Right atrium auricular region (tissue), 2 donors: ENCODE measurements at places on chromosomes 5 and 9.

DNA sequence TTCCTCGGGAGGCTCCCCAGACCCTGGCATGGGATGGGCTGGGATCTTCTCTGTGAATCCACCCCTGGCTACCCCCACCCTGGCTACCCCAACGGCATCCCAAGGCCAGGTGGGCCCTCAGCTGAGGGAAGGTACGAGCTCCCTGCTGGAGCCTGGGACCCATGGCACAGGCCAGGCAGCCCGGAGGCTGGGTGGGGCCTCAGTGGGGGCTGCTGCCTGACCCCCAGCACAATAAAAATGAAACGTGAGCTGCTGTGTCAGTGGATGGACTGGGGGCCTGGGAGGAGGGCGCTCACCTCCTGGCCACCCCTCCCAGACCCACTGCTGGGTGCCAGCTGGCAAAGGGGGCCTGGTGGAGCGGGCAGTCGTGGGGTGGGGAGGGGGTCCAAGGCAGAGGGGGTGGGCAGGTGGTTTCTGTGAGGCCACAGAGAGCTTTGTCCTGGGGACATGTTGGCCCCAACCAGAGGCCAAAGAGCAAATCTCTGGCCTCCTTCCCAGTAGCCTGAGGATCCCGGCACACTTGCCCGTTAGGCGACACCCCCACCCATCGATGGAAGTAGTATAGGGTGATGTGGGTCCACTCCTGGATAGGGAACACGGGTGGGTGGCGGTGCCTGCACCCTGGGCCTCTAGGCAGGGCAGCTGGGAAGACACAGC, 9.8 kb downstream of the EGFL7 start:
- no peak for DNase-seq

GRCh38 chr5:52010454-52010853, 627.2 kb downstream of the ISL1 start:
- DNase-seq, result no peak

DNA sequence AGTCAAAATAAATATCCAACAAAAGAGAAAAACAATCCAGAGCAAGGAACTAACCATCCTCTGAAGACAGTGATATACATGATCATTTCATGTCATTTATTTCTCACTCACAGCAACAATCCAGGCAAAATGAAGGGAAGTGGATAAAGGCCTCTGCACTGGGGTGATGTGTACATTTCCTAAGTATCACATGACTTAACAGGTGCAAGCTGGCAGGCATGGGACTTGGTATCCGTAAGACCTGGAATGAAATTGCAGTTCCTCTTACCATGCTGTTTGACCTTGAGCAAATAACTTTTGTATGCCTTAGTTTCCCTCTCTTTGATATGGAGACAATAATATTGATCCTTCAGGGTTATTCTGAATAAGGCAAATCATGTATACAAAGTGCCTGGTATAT, 77.6 kb downstream of the PRLR start:
- no peak for DNase-seq

DNA sequence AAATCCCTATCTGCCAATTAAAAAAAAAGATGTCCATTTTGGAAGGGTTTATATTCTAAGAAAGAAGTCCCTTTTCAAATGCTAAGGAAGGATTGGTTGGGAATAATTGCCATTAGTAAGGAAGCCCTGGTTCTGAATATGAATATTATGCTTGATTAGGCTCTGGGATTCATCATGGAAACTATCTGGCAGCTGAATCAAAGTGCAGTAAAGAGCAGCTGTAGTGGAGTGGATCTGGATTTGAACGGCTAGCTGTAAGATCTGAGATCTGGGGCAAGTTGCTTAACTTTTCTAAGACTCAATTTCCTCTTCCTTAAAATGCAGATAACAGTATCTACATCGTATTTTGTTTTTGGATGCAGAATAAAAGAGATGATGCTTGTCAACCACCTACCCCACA, 10.5 kb downstream of the IL12B start:
- no peak for DNase-seq

- DNase-seq, result no peak
Measured at GRCh38 chr5:77590347-77590746, 48.2 kb downstream of the OTP start.

GRCh38 chr5:126009566-126009965, 413.6 kb upstream of the GRAMD2B start:
- no peak for DNase-seq

- no peak for DNase-seq
Measured at GRCh38 chr9:92589923-92590322, 54.1 kb upstream of the ECM2 start.

- no peak for DNase-seq
Measured at GRCh38 chr5:110045158-110045557, 355.4 kb downstream of the MAN2A1 start.

DNA sequence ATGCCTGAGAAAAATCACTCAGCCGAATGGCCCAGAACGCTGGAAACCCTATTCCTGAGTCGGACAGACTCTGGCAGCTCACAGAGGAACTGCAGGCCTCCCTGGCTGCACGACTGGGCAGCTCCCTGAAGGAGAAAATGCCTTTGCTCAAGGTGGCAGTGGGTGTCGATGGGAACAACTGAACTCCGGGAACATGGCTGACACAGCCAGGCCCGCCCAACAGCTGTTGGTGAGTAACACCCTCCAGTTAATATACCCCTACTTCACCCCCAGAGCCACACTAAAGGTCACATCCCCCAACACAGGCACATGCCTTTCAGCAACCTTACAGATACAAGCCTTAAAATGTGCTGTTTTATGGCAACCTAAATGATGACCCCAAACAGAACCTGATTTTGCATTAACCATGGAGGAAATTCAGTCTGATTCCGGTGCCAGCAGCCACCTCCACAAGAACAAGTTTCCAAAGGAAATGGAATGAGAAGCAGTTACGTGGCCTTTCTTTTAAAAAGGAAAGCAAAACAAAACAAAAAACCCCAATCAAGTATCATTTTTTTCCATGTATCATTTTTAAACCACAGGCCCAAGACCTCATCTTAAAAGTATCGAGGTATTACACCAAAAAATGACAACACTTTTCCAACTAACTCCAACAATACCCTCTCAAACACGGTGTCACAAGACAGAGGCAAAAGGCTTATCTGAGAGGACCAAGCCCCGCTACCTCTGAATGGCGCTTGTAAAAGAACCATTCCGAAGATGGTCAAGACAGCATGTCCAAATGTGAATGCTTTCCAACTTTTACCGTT, 3.1 kb downstream of the KLF9 start:
- peak; percentile 84 for DNase-seq

- no peak for DNase-seq
Measured at GRCh38 chr5:167294882-167295680, 996.4 kb upstream of the WWC1 start.

DNA sequence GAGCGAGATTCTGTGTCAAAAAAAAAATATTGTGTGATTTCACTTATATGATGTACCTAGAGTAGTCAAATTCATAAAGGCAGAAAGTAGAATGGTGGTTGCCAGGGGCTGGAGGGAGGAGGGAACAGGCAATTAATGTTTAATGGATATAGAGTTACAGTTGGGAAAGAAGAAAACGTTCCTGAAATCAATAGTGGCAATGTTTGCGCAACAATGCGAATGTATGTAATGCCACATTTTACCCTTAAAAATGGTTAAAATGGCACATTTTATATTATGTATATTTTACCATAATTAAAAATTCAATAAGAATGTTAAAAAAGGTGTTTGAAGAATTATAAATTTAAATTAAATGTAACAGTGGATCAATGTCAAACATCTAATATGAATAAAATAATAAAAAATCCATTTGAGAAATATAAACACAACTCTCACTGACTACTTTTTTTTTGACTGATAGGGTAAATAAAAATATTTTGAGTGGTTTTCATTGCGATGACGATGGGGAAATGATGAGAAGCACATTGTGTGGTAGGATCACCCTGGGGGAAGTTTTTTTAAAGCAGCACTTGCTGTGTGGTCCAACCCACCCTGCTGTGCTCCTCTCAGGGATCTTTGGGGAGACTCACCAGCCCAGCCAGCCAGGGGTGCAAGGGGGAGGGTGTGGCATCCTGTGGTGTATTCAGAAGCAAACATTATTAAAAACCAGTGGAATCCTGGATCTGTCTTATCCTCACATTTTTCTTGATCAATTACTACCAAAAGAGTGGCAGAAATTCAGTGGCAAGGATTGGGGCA, 4.3 kb downstream of the FYB1 start:
- DNase-seq, result no peak

DNA sequence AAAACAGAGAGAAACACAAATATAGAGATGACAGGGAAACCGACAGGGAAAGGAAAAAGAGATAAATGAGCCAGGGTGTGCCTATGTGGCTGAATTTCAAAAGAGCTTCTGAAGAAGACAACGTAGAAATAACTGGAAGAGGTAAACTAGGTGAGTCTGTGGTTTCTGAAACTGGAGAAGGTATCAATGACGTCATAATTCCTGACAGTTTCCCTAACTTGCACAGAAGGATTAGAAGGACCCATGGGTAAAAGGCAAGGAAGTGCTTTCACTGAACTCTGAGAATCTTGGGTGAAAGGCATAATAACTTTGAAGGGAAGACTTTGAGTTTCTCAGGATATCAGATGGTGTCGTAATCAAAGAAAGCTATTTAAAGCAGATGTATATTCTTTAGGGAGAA, 790.8 kb upstream of the NUDT12 start:
- DNase-seq, result no peak

GRCh38 chr5:51567636-51568035, 184.4 kb downstream of the ISL1 start:
- DNase-seq, result no peak

- no peak for DNase-seq
Measured at GRCh38 chr5:10653751-10654400, 90.0 kb downstream of the ANKRD33B start.

GRCh38 chr9:121744687-121745395, 93.4 kb downstream of the DAB2IP start:
- DNase-seq, result no peak

DNA sequence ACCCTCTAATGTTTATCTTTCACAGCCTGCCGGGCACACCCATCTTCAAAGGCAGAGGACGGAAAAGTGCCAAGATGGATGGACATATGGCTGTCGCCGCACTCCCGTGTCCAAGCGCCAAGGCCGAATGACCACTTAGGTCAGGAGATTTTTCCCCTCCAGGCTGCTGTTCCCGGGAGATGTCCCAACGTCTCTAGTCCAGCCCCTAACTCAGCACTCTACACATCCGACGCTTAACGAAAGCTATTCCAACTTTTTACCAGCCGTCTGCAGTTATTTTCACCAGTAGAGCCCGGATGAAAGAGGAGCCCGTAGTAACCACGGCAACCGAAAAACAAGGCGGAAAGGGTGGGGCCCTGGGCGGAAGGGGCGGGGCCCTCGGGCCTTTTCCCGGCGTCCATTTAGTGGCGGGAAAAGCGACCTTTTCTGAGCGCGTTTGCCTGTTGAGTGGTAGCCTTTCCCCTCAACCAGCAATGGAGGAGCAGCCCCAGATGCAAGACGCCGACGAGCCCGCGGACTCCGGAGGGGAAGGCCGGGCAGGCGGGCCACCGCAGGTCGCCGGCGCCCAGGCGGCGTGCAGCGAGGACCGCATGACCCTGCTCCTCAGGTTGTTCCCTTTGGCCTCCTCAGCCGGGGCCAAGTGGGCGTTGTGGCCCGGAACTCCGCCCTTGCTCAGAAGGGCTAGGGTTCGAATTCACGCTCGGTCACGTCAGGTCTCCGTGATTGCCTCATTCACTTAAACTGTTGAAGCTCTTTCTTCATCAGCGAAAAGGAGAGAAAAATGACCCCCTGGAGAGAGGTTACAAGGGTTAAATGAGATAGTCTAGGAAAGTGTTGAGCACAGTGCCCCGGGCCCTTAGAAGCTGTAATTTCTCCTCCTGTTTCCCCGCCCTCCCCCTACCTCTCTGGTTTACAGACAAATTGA, at the start of gene CENPH:
Gene CENPH (plus strand): TSS at position 422 of the 925 bp plus-strand sequence. CDS start 52 bp downstream, at position 474.
- peak; percentile 91 for DNase-seq

DNA sequence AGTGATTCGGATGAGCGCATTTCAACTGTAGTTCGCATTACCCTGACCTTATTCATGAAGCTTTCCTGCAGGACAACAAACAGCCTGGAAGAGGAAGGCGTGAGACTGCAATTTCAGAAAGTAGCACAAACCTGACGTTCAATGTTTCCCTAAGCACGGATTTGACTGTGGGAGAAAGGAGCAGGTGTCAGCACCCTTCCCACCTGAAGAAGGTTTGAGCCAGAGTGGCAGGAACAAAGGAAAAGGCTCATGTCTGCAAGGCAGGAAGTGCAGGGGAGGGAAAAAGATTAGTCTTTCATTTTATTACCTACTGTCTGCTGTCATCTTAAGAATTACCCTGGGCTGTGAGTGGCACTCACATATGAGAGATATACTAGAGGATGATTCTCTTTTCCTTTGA, 114.0 kb downstream of the MED10 start:
- no peak for DNase-seq

- DNase-seq, result no peak
Measured at GRCh38 chr9:31255211-31255610, 1129.2 kb upstream of the ACO1 start.

- no peak for DNase-seq
Measured at GRCh38 chr5:133439859-133440258, 172.5 kb downstream of the FSTL4 start.

- no peak for DNase-seq
Measured at GRCh38 chr5:17438027-17438426, 60.0 kb upstream of the TAF11L2 start.

DNA sequence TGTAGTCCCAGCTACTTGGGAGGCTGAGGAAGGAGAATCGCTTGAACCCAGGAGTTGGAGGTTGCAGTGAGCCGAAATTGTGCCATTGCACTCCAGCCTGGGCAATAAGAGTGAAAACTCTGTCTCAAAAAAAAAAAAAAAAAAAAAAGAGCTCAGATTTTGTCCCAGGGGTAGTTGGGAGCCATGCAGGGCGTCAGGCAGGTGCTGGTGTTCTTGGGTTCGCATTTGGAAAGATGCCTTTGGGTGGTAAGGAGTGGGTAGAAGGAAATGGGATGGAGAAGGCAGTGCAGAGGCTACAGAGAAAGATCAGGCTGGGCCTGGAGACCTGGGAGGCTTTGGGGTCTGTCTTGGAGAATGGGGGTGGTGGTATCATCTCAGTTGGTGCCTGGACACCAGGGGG, 23.9 kb downstream of the ADGRD2 start:
- DNase-seq, result no peak

GRCh38 chr9:91740701-91741100, 209.3 kb downstream of the ROR2 start:
- DNase-seq, result peak; percentile 64

- DNase-seq, result no peak
Measured at GRCh38 chr9:101995231-101995630, 256.8 kb upstream of the GRIN3A start.
